ENCODE measurements at places on chromosomes 16 and 17.

DNA sequence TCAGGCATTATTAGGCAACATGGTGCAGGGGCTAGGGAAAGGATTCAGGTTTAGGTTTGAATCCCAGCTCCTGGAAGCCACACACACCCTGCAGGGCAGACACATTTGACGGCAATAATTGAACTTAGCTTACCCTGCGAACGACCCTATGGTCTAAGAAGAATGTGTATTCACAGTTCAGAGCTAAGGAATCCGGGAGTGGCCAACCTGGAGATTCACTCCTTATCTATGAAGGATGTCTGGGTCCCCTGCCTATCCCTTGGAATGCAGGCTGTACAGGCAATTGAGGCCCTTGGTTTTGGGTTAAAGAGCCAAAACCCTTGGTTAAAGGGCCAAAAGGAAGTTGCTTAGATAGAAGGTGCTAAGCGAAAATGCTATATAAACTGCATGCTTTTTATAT lies 2.9 kb upstream of the SYT17 start:
- DNase-seq: no peak

DNA sequence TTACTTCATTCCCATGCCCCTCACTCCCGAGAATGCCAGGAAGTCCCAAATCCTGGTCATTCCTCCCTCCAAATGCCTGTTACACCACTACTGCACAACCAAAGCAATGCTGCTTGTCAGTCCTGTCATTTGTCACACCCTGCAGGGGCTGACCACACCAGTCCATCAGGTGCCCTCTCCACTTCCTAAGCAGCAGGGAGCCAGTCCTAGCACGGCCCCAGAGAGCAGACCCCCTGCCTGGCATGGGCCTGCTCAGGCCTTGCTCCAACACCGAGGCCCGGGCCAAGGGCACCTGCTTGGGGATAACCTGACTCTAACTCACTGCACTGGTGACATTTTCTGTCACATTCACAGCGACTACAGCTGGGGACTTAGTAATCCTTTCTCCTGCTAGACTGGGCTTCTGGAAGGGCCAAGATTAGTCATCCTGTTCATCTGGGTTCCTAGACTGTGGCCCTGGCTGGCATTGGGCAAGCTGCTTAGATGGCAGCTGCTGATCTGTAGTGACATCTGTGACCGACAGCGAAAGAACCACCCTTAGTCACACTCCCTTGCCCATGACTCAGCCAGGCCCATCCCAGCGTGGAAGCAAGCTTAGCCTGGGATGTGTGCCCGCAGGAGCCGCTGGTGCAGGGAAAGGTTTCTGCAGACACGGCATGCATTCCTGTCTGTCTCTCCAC lies 5.4 kb downstream of the ALYREF start:
- DNase-seq: no peak

- DNase-seq: no peak
These were observed 163.7 kb downstream of the MAF start for GRCh38 chr16:79436885-79437284.

DNA sequence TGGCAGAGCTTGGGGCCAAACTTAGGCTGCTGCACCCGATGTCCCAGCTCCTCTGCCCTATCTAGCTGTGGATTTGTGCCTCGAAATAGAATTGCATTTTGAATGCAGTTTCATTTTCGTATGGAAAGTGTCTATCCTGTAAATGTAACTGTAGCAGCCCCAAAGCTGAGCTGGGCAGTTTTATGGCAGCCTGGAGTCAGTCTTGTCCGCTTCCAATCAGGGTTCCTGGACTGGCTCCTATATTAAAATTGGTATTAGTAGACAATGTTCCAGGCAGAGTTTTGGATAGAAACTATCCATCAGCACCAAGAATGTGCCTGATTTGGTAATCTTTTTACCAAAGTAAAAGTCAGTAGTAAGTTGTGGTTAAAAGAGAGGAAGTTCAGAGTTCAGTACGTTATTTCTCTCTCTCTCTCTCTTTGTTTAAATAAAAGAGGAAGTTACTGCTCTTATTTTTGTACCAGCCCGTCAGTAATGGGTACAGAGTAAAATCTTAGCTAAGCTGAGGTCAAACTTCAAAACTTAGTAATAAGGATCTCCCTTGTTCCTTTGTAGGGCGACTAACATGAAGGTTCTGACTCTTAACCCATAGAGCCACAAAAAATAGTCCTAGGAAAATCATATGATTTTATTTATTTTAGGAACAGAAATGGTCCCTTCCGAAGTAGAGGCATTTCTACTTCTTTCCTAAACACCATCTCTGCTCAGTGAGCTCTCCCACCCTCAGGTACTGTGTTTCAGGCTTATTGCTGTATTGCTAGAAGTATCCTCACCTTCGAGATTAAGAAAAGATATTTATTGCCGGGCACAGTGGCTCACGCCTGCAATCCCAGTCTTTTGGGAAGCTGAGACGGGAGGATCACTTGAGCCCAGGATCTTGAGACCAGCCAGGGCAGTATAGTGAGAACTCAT lies 28.0 kb downstream of the PRKCB start:
- no peak for DNase-seq

DNA sequence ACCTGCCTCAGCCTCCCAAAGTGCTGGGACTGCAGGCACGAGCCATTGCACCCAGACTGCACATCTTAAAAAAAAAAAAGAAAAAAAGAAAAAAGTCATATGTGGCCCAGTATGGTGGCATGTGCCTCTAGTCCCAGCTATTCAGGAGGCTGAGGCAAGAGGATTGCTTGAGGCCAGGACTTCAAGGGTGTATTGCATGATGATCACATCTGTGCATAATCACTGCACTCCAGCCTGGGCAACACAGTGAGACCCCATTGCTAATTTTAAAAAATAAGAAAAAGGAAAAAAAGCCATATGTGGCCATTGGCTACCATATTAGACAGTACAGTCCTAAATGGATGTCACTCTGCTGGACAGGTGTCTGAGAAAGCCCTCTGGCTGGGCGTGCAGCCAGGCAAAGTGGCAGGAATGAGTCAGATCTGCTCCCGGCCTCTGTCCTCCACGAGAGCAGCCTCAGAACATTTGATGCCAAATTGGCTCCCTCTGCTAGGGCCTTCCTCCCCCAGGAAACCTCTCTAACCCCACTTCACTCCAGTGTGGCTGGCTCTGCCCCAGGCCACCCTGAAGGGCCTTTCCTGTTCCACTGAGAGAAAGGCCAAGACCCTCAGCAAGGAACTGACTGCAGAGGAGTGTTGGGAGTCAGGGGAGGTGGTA lies 14.7 kb downstream of the CA7 start:
- no peak for DNase-seq

GRCh38 chr16:67853670-67854069 lies 6.2 kb upstream of the CENPT start:
- no peak for DNase-seq

DNA sequence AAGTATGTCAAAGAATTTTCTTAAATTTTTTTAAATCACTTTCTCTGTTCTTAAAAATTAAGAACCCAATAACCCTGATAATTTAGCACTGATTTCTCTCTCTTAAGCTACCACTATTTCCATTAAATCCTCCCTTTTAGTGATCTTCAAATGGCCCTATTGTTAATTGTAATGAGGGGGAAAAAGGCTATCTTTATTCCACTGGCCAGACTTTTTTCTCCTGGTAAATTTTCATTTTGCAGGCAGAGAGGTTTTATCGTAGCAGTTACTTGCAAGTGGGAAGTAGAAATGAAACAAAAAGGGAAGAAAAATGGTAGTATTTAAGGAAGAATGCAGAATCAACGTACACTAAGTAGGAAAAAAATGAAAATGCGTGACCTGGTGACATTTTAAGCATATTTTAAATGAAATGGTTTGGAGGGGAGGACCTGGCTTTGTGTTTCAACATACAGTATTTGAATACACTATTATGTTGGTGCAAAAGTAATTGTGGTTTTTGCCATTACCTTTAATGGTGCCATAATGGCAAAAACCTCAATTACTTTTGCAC lies 224.9 kb downstream of the TANC2 start:
- DNase-seq: no peak

DNA sequence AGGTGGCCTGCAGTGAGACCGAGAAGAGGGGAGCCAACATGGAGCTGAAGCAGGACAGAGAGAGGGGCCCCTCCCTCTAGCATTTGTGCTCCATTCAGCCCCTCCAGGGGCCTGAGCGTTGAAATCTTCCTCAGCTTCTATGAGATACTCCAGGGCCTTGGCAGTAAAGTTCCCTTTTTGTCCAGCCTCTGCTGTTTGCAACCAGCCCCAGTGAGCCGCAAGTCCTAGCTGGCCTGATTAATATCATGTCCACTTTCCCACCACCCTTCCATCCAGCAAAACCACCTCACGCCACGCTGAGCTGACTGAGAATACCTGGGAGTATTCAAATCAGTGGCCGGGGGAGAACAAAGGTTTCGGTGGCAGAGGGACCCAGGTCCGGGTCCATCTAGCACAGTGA lies 11.7 kb upstream of the RPH3AL start:
- no peak for DNase-seq

- no peak for DNase-seq
These were observed 11.2 kb upstream of the KCNJ2 start for GRCh38 chr17:70158180-70158579.

- DNase-seq: no peak
These were observed 509 bp upstream of the ATP2C2 start for GRCh38 chr16:84367750-84368307.

DNA sequence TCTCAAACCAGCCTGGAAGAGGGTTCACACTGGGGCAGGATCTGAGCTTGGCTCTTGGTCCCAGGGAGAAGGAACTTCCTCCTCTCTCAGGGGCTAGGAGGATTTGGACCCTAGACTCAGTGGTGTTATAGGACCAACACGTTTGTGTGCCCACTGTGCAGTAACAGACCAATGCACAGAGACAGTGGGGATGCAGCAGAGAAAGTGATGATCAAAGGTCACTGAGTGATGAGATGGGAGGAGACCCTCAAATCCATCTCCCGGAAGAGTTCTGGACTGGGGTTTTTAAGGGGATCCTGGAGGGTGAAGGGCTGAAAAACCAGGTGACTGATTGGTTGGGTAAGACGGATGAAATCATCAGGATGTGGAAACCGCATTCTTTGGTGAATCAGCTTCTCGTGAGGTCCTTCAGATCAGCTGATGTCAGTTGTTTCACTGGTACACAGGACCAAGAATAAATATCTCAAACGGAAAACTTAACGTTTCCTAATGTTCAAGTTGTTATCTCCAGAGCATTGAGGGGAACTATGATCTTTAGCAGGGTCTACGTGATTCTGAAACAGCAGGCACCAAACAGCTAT lies 3.3 kb upstream of the VAC14 start:
- DNase-seq: no peak

- no peak for DNase-seq
These were observed 13.9 kb upstream of the FZD2 start for GRCh38 chr17:44543213-44543904.

GRCh38 chr17:77916703-77917481 lies 41.6 kb upstream of the TNRC6C start:
- DNase-seq: no peak

DNA sequence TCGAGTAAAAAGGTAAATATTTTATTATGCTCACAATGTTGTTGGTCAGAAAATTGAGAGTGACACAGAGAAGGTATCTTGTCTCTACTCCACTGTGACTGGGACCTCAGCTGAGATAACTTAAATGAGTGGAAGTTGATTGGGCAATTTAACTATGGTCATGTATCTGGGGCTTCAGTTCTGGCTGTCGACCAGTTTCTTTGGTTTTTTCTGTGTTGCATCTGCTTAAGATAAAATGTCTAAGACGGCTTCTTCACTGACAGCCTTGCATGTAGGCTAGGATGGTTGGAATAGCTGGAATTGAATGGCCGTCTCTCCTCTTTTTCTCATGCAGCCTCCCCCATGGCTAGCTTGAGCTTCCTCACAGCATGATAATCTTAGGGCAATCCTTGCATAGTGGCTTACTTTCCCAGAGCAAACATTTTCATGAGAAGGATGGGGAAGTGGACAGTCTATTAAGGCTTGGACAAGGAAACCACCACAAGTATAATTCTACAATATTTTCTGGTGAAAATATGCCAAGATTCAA lies 433.7 kb downstream of the KIF2B start:
- DNase-seq: no peak

- DNase-seq: no peak
These were observed 519.7 kb upstream of the CA10 start for GRCh38 chr17:52678211-52678610.

DNA sequence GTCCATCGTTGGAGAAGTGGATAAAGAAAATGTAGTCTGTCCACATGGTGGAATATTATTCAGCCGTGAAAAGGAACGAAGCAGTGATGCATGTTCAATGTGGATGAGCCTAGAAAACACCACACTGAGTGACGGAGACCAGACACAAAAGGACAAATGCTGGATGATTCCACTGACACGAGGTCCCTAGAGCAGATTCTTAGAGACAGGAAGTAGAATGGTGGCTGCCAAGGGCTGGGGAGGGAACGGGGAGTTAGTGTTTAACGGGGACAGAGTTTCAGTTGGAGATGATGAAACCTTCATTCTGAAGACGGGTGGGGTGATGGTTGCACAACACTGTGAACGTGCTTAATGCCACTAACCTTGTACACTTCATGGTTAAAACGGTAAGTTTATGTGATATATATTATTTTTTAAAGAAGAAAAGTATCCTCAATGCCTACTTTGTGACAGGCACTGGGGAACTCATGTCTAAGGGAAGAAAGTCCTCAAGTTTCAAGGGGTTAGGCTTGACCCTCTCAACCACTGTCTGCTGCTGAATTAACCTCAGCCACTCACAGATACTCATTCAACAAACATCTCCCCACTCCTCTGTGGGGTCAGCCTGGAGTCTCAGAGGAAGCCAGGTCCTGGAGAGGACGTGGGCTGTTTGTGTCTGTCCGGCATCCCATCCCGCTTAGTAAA lies 17.6 kb downstream of the C16orf74 start:
- DNase-seq: no peak

DNA sequence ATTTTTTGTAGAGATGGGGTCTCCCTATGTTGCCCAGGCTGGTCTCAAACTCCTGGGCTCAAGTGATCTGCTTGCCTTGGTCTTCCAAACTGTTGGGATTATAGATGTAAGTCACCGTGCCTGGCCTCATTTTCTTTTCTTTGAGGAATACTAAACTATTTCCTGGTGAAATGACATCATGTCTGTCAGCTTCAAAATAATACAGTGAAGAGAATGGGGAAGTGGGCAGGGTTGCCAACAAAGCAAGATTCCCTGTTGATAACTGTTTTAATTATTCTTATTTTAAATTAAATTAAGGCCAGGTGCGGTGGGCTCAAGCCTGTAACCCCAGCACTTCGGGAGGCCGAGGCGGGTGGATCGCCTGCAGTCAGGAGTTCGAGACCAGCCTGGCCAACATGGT lies 21.1 kb downstream of the PIPOX start:
- no peak for DNase-seq

GRCh38 chr16:60199150-60199549 lies 1465.0 kb upstream of the GOT2 start:
- DNase-seq: no peak
